ENCODE measurements at places on chromosomes 13 and 19.

DNA sequence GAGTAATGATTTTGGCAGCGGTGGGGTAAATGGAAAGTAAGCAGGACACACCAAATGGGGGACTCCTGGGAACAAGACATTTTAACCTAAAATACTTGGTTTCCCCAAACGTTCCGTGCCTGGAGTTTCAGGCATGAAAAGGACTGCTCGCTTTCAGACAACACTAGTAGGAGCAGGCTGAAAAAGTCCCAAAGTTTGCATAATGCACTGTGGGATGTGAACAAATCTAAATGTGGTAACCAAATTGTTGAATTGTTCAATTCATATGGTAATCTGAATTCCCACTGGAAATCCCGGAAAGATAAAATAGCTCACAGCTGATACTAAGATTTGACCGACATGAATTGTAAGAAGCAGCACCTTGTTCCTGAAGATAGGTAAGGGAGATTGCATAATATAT, 467.2 kb upstream of the ARGLU1 start:
- DNase-seq = no peak

DNA sequence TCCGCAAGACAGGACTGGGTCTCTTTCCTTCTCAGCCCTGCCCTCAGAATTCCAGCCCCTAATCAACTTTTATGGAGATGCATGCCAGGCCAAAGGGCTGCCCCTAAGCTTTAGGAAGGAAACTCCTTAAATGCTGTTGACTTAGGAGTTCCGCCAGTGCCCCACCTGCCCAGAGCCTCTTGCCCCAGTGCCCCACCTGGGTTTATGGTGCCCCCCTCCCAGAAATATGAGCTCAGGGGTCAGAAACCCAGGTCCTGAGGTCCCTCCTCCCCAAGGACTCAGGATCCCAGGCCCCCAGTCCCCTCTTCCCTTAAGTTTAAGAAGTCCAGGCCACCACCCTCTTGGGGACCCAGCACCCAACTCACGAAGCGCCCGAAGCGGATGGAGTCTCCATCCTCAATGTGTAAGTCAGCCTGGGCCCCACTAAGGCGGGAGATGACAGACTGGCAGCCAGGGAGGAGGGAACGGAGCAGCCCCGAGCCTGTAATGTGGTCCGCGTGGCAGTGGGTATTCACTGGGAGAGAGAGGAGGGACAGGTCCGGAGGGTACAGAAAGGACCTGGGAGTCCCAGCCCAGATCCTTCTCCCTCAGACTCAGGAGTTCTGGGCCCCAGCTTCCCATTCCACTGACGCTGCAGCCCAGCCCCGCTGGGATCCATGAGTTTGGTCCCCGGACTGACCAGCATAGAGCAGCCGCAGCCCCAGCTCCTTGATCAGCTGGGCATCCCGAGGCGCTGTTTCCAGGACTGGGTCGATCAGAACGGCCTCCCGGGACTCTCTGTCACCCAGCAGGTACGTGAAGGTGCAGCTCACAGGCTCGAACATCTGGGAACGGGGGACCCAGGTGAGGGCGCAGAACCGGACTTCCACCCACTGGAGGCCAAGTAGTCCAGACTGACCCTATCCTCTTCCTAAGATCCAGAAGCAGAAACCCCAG, 897 bp downstream of the ETHE1 start:
- no peak for DNase-seq

DNA sequence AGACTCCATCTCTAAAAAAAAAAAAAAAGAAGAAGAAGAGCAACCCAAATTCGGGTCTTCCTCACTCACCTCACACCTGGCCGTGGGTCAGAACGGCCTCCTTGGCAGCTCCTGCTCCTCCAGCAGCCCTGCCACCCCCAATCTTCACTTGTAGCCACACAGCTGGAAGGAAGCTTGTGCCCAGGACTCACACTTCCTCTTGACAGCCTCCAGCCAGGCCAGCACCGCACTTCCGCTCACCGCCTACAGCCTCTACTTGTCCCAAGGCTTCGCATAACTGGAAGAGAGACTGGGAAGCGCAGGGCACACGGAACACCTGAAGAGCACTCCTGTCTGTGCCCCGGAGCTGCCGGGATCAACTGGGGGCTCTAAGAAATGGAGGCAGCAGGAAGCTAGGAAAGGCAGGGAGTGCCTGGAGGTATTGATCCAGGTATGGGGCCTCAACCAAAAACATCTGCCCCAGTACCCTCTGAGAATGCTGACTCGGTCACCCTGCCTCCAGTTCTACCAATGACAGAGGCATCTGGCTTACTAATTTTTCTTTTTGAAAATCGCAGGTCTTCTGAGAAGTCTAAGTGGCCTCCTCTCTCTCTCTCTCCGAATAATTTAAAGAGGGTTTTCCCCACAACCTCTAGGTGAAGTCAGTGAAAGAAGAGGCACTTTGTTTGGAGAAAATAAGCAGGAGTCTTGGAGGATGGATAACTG, 31.1 kb upstream of the ATP12A start:
- DNase-seq = no peak

DNA sequence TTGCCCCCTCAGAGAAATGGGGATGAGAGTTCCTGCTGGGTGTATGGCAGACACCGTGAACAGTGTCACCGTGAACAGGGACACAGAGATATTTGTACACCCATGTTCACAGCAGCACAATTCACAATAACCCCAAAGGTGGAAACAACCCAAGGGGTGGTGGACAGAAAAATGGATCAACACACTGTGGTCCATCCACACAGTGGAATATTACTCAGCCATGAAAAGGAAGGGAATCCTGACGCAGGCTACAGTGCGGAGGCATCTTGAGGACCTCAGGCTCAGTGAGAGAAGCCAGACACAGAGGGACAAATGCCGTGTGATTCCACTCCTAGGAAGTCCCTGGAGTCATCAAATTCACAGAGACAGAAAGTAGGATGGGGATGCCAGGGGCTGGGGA, 7.6 kb upstream of the CELF5 start:
- no peak for DNase-seq

GRCh38 chr19:18179957-18180356, 6.3 kb downstream of the IFI30 start:
- no peak for DNase-seq

DNA sequence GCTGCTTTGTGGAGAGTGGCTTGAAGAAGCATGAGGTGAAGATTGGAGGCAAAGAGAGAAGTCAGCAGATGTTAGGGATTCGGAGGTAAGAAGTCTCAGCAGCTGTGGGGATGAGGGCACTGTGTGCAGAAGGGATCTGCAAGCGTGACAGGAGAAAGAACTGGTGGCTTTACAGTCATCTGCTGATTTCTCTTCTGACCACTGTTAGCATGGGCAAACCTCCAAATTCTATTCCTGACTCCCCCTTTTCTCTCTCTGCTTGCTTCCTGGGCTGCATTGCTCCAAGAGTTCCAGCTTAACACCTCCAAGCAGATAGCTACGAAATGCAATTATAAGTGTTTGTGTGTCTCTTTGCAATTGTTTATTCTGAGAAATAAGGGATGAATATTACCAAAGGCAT, 159.6 kb downstream of the GGACT start:
- DNase-seq = no peak

- DNase-seq = no peak
Measured at GRCh38 chr19:34707661-34708060, 26.4 kb upstream of the ZNF181 start.

DNA sequence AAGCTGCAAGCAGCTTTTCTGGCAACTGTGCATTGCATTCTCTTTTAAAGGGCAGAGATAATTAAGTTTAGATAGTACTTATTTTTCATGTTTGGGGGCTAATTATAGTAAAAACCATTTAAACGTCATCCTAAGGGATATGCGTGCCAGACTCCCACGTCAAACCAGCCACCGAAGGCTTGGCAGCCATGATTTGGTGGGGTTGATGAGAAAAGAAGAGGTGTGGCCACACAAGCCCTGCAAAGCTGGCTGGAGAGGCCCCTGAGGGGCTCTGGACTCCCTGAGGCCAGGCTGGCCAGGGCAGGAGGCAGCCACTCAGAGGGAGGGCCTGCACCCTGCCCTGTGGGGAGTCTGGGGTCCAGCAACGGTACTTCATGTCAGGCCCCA, 17.5 kb downstream of the PEPD start:
- DNase-seq = no peak

- no peak for DNase-seq
Measured at GRCh38 chr13:84038001-84038400, 155.7 kb upstream of the SLITRK1 start.

DNA sequence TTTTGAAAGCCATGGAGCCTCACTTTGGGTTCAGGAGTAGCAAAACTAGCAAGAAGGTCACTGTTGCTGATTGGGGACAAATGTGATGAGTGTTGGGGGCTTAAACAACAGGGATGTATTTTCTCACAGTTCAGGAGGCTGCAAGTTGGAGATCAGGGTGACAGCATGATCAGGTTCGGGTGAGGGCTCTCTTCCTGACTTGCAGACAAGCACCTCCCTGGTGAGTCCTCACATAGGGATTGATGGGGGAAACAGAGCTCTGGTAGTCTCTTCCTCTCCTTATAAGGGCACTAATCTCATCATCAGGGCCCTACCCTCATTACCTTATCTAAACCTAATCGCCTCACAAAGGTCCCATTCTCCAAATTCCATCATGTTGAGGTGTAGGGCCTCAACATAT, 179.2 kb downstream of the TSHZ3 start:
- no peak for DNase-seq

DNA sequence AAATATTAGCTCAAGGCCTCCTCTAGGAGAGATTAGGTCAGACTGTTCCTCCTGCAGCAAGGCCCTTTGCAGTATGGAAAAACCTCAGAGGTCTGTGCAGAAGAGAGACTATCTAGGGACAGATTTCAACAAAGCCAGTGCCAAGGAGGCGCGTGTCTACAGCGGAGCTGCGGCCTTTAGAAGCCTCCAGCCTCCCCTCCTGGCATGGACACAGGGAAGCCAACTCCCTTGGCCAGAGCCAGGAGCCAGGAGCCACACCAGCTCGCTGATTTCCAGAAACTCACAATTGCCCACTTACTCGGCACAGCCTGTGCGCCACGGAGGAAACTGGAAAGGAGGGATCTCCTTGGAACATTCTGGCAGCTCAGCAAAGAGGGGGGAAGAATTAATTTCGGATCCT, 63.4 kb downstream of the INSR start:
- DNase-seq = no peak
